T-helper 17 cell (primary cell): ENCODE measurements at places on chromosomes 3 and 15.

DNA sequence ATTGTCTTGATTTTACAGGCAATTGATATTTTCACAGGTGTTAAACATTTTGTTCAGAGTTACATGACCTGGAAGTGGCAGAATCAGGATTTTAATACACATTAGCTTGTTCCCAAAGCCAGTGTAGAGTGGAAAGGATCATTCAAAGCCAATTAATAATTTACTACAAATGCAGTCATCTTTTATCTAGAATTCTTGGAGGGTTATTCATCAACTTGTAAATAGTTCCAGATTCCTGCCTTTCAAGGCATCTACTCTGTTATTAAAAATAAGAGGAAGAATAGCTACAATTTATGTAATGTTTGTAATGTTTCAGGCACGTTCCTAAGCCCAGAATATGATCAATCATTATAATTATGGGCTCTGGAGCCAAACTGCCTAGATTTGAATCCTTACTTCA lies 358.5 kb downstream of the ZNF385D start:
- no peak for DNase-seq

DNA sequence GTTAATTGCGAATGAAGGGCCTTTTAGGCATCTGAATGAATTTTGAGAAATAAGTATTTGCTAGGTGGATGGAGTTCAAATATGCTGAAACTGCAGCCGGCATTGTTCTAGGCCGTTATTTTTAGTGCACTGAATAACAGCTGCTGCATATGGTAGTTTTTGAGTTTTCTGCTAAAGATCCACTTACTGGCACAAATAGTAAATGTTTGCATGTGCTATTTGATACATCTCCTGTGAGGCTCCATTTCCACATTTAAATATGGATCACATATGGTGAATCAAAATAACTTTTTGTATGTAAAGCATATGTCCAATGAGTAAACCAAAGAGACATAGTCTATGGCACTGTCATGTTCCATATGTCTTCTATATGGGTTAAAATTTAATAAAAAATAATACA lies 56.7 kb upstream of the CNTN4 start:
- DNase-seq: no peak

GRCh38 chr3:157240408-157240807 lies 80.5 kb upstream of the CCNL1 start:
- DNase-seq: no peak

DNA sequence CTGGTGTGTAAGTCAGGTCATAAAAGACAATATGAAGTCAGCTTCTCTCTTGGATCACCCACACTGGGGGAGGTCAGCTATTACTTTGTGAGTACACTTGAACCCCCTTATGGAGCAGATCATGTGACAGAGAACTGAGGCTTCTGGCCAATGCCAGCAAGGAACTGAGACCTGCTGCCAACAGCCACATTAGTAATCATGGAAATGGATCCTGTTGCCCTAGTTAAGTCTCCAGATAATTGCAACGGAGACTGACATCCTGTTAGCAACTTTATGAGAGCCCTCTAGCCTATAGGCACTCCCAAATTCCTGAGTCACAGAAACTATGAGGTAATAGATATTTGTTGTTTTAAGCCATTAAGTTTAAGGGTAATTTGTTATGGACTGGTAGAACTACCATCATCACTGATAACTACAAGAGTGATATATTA lies 110.4 kb upstream of the GMNC start:
- no peak for DNase-seq

GRCh38 chr3:19346759-19347158 lies 198.4 kb downstream of the KCNH8 start:
- no peak for DNase-seq

DNA sequence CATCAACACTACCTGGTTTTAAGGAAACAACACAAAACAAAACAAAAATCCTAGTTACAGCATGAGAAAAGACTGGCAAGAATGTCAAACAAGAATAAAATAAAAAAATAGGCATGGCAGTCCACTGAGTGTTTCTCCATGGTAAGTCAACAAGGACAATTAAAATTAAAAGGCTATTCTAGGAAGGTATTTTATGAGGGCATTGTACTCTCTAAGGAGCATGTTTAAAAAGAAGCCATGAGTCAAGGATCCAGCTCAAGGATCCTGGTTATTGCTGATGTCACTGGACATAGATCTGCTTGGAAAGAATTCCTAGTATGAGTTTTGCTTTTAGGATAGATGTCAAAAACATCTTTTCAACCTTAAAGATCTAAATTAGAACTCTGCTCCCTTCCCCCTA lies 106.7 kb downstream of the MYO5A start:
- DNase-seq: no peak

- DNase-seq: no peak
These were observed 403.1 kb upstream of the TGFBR2 start for GRCh38 chr3:30203301-30203700.

GRCh38 chr3:160126761-160127160 lies 98.5 kb upstream of the C3orf80 start:
- no peak for DNase-seq

DNA sequence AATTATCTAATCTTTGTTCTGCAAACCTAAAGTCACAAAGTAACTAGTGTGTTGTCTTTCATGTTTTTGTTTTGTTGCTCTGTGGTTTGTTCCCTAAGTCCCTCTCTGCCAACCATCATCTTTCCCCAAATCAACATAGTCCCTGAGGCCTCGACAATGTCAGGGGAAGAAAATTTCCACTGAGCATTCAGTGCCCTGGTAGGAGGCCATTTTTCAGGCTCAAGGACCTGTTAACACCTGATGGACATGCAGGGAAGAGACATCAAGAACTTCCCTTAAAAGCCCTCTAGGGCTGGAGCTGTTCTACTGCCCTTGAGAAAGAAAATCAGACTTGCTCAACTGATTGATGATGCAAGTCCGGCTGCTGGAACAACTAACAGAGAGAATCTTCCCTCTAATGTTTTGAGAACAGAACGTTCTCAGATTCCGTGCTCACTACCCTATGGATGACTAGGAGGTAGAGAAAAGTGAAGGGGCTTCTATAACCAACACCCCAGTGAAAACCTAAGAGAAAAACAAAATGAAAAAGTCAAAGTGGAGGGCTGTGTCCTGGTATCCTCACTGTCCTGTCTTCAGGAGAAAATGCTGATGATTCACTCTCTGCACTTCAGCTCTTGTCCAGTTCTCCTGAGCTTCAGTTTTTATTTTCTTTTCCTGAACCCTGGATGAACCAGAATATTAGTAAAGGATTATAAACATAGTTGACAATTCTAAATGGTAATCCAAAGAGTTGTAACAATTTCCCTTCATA lies 373.1 kb downstream of the FOXP1 start:
- no peak for DNase-seq

- no peak for DNase-seq
These were observed 22.8 kb downstream of the PLS1 start for GRCh38 chr3:142618917-142619461.

GRCh38 chr15:29331071-29331470 lies 61.4 kb upstream of the NSMCE3 start:
- DNase-seq: no peak

- DNase-seq: no peak
These were observed 139.8 kb downstream of the WDR76 start for GRCh38 chr15:43966646-43967045.

DNA sequence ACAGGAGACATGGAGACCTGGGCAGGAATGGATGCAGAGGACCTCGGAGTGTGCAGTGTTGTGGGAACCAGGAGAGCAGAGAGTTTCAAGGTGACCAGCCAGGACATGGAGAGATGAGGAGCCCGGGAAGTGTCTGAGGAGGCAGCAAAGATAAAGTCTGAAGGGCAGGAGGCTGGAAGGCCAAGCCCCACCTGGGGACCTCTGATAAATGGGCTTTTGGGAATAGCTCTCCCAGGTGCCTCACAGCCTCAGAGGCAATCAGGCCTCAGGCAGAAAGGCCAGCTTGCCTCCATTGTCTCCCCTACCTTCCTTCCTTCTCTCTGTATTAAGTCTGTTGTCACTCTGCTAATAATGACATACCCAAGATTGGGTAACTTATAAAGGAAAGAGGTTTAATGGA lies 97.5 kb upstream of the TPM1 start:
- no peak for DNase-seq

GRCh38 chr3:124413989-124414598 lies 316.2 kb upstream of the UMPS start:
- no peak for DNase-seq

DNA sequence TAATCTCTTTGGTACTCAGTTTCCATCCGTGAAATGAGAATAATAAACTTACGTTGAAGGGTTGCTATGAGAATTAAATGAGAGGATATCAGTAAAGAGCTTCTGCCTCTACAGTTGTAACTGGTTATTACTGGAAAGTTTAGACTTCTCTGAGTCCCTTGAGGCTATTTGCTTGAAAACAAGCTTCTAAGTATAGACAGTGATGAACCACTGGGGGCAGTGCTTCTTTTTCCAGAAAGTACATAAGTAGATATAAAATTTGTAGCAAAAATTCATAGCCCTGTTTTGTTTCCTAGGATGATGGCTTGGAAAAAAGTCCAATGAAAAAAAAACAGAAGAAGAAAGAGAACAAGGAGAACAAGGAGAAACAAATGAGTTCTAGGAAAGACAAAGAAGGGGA lies 87.1 kb downstream of the RGMA start:
- DNase-seq: no peak

DNA sequence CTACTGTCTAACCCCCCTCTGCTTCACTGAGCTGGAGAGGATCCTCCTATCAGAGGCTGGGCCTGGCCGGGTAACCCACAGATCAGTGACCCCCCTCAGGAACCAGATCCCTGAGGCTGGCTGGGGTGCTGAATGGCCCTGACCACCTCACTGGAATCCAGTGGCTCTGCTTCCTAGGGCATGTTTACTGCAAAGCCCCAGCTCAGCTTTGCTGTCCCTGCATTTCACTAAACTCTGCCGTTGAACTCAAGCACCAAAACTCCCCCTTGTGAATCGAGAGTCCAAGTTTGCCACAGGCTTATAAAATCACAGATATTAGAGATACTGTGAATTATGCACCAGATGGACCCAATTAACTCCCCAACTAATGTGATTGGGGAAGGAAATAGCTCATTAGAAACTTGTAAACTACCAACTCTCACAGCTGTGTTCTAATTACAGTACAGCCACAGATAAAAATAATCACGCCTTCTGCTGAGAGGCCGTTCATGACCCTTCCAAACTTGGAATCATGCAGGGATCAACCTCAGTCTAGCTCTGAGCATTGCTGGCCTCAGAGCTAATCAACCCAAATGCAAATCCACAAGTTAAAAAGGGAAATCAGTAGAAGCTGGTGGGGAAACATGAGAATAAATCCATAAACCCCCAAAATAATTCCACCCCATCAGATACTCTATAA lies 47.0 kb downstream of the OCA2 start:
- no peak for DNase-seq

DNA sequence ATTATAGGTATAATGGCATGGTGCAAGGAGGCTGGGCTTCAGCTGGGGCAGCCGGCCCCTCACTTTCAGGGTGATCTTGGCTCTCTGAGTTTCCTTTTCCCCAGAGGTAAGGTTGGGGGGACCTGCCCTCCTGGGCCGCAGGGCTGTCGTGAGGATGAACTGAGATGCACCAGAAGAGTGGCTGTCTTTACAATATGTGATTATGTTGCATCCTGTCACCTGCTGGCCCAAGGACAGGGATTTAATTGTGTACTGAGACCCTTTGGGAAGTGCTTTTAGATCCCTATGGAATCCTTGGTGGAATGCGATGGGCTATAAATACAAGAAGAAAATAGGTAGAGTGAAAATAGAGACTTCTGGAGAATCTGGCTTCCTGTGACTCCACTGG lies 22.1 kb downstream of the ANAPC13 start:
- no peak for DNase-seq

- no peak for DNase-seq
These were observed 25.3 kb downstream of the SLC4A7 start for GRCh38 chr3:27458929-27459328.

- no peak for DNase-seq
These were observed 21.9 kb upstream of the CPNE9 start for GRCh38 chr3:9681723-9682081.

DNA sequence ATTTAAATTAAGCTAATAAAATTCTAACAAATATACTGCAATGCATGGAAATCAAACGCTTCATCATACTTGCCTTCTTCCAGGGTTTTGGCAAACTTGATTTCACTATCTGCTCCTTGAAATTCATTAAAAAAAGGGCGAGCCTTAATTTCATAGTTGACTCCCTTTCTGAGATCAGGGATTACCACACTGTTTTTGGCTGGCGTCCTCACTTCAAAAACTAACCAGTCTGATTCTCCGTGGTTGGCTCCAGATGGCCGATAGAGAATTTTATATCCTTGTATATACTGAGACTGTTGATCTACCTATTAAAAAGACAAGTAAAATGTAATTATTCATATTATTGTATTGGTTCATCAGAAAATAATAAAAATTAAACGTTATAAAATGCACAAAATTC lies 1106.8 kb downstream of the ROBO1 start:
- no peak for DNase-seq

DNA sequence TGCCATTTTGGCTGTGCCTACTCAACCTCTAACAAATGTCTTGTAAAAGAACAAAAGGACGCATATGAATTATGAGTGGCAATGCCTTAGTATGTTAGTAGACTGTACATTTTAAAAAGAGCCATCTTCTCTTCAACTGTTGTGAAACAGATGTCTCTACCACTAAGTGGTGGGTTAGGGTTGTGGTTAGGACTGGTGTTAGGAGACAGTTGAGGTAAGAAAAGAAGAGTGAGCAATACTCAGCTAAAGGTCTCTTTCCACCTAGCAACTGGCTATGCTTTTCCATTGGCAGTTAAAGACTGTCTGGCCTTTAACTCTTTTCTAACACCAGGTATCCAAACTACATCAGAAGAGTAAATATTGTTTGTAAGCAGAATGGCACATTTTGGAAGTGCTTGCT lies 221.7 kb upstream of the TBC1D5 start:
- no peak for DNase-seq

DNA sequence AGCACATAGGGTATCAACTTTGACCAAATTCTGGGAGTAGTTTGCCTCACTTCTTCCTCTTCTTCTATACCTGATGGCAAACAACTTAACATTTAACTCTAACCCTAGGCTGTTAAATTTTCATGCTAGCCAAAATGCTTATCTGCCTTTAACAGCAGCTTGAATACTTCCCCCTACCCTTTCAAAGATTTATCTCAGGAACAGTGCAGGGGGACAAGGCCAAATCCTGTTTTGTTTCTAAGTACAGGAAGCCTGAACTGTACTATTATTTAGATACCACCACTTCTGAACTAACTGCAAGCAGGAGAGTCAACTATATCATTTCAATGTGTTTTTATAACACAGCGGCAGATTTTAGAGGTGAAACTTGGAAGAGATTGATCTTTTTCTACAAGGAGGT lies 104.0 kb upstream of the CNTN6 start:
- no peak for DNase-seq

GRCh38 chr3:137460944-137461343 lies 303.2 kb upstream of the SOX14 start:
- DNase-seq: no peak

GRCh38 chr3:16309558-16309957 lies 44.5 kb downstream of the OXNAD1 start:
- DNase-seq: peak; percentile 29

DNA sequence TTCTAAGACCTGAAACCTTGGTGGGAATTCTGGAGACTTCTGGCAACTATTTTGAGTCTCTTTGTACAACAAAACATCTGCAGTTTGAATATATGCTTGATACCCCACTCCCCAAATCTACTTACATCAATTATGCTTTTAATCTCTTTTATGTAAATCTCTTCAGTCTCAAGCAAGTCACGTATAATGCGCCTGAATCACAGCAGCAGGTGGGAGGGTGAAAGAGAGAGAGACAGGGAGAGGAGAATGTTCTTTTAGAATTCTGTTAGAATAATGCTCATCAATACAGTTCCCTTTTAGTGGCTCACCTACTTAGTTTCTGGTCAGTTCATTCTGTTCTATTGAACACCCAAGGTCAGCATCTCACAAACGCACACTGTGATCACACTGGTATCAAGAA lies 22.2 kb upstream of the B3GNT5 start:
- DNase-seq: no peak

- DNase-seq: no peak
These were observed 102.4 kb downstream of the RAB11A start for GRCh38 chr15:65971741-65971995.
